Brain microvascular endothelial cell (primary cell): ENCODE measurements at places on chromosomes 11 and 22.

DNA sequence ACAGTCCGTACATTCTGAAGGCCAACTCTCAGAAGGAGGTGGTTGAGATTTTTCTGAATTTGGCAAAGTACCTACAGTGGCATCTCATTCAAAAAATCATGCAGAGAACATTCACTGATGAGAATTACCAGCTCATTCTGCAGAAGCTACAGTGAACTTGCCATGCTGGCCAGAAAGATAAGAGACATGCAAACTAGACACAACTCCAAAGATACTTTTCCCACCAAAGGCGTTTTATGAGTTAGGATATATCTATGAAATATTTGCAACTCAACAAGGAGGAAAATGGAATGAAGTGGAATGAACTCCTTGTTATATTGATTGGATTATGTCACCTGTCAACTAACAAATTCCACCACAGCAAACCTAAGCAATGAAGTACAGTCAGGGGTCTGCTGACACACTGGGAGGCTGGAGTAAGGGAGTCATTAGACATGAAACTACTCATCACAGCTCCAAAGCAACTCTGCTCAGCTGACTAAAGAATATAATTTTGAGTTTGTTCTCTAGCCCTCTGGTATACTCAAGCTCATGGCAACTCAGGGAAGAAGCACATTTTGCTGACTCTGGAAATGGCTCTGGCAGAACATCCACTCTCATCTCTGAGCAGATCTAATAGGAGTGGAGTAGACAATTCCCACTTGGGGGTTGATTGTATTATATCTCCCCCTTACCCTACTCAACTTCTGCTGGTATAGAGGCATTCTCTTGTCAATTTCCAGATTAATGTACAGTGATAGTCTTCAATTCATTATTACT is 22.9 kb downstream of the MAML2 start:
- DNase-seq = no peak

DNA sequence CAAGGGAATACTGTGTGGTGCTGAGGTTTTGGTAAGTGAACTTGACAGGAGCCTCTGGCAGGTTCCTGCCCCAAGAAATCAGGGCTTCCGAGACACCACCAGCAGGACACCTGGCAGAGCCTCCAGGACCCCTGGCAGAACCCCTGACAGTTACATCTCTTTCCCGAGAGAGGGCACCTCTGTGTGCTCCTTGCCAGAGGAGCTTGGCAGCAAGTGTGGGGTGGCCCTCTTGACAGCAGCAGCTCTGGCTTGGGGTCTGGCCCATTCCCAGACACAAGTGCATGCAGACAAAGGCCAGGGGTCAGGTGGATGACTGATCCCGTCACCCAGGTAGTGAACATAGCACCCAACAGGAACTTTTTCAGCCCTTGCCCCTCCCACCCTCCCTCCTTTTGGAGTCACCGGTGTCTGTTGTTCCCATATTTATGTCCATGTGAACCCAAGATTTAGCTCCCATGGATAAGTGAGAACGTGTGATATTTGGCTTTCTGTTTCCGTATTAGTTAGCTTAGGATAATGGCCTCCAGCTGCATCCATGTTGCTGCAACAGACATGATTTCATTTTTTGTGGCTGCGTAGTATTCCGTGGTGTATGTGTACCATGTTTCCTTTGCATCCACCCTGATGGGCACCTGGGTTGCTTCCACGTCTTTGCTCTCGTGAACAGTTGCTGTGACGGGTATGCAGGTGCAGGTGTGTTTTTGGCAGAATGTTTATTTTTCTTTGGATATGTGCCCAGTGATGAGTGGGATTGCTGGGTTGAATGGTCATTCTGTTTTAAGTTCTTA is 21.2 kb upstream of the OSBPL5 start:
- no peak for DNase-seq

DNA sequence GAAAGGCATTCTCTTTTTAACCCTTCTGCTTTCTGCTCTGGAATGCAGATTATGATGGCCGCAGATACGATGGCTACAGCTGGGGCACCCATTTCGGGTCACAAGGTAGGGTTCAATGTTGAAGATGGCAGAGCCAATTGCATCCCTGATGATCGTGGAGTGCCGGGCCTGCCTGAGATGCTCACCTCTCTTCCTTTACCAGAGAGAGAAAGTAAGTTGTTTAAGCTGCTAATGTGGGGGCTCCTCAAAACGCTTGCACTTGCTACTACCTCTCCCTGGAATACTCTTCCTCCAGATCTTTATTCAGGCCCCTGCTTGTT is 50.8 kb upstream of the PRDM11 start:
- no peak for DNase-seq

GRCh38 chr11:8095371-8095770 is 14.4 kb downstream of the TUB start:
- DNase-seq = no peak

- DNase-seq = peak; percentile 84
Measured at GRCh38 chr11:113184498-113184897, 129.9 kb upstream of the TTC12 start.

- peak; percentile 75 for DNase-seq
Measured at GRCh38 chr22:38870312-38870741, 1.7 kb downstream of the CBX6 start.

DNA sequence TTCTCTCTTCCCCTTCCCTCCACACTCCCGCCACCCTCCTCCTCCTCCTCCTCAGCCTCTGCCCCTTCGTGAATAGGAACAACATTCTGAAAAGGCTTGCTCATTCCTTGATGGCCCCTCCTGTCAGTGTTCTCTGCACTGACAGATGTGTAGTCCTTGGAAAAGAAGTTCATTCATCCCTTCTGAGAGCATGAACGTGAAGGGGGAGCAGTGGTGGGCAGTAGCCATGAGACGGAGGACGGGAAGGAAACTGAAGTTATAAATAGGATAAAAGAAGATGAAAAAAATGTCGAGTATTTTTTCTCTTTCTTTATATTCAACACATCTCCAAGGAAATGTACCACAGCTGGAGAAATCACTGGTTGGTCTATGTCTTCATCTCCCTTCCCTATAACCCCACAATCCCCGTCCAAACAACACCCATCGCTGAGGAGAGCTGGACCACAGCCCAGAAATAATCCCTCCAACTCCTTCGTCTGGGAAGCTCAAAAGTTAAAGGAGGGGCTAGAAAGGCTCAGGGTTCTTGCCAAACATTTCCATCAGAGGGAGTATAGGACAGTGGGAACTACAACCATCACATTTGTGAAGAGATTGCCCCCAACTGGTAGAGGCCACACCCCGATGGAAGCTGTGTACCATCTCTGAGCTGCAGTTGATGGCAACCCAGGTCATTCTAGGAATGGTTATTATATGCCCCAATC is 33.5 kb downstream of the ETS1 start:
- no peak for DNase-seq

DNA sequence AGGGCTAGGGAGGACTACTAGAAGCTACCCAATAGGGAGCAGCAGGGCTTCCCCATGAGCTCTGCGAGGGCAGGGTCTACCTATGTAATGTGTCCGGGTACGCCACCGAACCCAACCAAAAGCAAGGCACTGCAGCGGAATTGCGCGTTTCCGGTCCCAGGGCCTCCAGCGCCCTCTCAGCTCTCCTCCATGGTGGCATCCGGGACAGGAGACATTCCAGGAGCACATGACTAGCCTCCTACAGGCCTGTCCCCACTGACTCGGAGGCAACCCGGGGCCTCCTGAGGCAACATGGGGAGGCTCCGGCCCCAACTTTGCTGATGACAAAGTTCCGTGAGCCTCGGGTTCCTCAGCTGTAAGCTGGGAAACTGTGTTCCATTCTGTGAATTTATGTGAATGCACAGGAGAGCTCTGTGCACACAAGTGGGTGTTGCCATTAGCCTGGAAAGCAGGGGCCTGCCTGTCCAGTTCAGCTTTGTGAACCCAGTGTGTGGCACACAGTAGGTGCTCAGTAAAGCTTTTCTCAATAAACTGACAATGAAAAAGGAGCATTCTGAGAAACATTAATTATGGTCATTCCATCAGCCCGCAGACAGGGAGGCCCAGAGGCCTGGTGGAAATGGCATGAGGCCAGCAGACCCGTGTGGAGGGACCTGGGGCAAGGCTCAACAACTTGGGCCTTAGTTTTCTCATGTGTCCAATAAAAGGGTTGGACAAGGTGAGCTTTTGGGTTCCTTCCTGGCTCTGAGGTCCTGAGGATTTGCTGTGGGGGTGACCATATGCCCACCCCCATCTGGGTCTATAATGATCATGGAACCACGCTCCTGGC is 50.3 kb downstream of the CHRDL2 start:
- DNase-seq = no peak

DNA sequence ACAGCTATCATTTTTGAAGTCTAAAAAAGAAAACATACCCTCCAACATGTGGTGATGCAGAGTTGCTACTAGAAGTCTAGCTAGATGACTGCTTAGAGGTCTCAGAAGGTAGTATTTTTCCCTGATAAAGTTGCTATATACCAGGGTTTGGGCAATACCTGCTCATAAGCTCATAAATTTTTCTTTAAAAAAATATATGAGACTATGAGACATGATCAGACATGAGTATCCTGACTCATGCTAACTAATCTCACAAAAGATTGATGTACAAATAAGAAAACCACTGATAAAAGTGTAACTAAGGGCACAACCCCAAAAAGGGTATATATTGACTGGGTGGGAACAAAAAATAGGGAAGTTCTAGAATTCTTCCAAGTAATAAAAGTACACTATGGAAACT is 740.9 kb downstream of the METTL15 start:
- no peak for DNase-seq

GRCh38 chr11:34298871-34299270 is 58.9 kb downstream of the ABTB2 start:
- no peak for DNase-seq

- no peak for DNase-seq
Measured at GRCh38 chr11:17392872-17393271, 4.4 kb upstream of the KCNJ11 start.

GRCh38 chr11:122755409-122755808 is 82.9 kb upstream of the CRTAM start:
- no peak for DNase-seq

- no peak for DNase-seq
Measured at GRCh38 chr11:45651841-45652749, 13.3 kb downstream of the CHST1 start.

- DNase-seq = no peak
Measured at GRCh38 chr22:27490080-27490479, 311.5 kb downstream of the MN1 start.

- no peak for DNase-seq
Measured at GRCh38 chr11:8201644-8202365, 33.0 kb upstream of the RIC3 start.

GRCh38 chr11:36460220-36460619 is 49.9 kb downstream of the TRAF6 start:
- no peak for DNase-seq

- DNase-seq = no peak
Measured at GRCh38 chr11:73988227-73988626, 5.6 kb upstream of the UCP2 start.

GRCh38 chr11:91470656-91471055 is 754.0 kb upstream of the FAT3 start:
- DNase-seq = no peak

GRCh38 chr11:116580799-116581198 is 192.0 kb downstream of the BUD13 start:
- DNase-seq = no peak

- DNase-seq = no peak
Measured at GRCh38 chr11:76764941-76765665, 18.1 kb upstream of the TSKU start.

GRCh38 chr11:105665281-105665680 is 55.4 kb downstream of the GRIA4 start:
- DNase-seq = no peak

DNA sequence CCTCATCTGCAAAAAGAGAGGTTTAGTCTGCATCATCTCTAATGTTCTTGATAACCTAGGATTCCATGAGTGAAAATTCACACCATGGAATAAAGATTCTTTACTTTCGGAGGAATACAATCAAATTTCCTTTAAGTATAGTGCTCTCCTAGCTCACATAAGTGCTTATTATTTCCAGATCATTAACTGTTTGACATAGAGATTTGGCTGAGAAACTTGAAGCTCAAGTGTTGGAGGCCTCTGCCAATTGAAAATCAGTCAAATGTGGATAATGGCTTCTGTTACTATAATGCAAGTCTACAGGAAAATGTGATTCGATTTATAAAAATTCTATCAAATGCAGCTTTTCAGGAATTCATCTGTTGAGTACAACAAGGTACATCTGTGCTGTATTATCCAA is 144.6 kb downstream of the KIF18A start:
- no peak for DNase-seq

DNA sequence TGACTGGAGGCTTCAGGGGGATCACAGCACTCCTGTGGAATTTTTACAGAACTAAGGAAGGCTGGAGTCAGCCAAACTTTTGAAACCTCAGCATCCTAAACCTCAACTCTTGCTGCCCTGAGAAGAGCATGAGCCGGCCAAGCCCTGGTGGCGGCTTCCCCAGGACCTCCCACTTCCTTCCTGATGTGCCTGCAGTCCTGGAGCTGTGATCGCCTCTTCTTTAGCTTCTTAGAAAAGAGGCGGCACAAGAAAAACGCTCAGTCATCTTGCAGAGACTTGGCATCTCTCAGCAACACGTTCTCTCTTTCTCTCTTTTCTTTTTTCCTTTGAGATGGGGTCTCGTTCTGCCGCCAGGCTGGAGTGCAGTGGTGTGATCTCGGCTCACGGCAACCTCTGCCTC is 40.4 kb upstream of the AMPD3 start:
- DNase-seq = no peak

- DNase-seq = no peak
Measured at GRCh38 chr11:45772449-45772774, 32.5 kb upstream of the SLC35C1 start.

DNA sequence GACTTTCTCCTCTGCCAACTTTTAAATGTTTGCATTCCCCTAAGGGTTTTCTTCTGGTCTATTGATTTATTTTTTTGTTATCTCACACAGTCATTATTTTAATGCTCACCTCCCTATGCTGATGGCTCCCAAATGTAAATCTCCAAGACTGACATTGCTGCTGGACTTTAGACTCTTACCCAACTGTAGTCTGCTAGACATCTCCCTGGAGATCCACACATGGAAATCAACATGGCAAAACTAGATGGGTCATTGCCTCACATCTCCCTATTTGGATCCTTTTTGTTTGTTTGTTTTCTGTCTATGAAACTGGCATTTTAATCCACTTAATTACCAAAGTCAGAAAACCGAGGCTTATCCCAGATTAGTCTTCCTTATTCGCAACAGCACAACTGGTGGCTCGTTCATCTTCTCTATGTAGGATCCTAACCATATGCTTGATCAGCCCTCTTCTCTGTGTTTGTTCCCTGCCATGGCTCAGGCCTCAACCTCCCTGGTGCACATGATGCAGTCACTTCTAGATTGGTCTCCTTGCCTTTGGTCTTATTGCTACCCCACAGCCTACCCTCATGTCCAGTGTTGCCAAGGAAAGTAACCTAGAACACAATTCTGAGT is 37.3 kb downstream of the SC5D start:
- no peak for DNase-seq

DNA sequence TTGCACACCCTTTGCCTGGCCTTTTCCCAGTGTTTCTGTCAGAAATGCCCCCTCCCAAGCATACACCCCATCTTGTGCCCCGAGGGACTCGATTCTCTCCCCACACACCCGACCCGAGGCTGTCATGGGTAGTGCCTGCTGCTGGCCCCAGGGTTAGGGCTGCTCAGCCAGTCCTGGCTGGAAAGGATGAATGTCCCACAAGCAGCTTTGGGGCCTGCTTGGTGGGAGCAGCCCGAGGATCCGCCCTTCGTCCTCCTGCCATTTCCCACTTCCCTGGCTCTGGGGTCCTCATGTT is 55.0 kb upstream of the PRODH start:
- no peak for DNase-seq
